ENCODE measurements at places on chromosomes 2 and 18.

GRCh38 chr2:204110338-204110741, 173.8 kb downstream of the ICOS start:
- peak; percentile 55 for DNase-seq

GRCh38 chr2:241997017-241997416, 127.5 kb downstream of the RTP5 start:
- no peak for DNase-seq

DNA sequence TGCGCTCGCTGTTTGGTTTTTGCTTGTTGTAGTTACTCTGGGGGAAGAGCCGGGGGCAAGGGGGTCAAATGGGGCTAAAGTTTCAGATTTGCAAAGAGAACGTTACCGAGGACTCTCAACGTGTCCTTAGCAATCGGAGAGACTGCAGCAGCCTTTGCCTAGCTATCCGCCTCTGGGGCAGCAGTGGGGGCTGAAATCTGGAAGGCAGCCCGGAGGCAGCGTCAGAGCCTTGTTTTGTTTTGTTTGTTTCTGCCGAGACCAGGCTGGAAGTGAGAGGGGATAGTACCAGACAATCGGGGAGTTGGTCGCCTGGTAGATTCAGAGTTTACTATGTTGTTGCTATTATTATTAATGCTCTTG, 1.2 kb downstream of the CDH20 start:
- DNase-seq = no peak

DNA sequence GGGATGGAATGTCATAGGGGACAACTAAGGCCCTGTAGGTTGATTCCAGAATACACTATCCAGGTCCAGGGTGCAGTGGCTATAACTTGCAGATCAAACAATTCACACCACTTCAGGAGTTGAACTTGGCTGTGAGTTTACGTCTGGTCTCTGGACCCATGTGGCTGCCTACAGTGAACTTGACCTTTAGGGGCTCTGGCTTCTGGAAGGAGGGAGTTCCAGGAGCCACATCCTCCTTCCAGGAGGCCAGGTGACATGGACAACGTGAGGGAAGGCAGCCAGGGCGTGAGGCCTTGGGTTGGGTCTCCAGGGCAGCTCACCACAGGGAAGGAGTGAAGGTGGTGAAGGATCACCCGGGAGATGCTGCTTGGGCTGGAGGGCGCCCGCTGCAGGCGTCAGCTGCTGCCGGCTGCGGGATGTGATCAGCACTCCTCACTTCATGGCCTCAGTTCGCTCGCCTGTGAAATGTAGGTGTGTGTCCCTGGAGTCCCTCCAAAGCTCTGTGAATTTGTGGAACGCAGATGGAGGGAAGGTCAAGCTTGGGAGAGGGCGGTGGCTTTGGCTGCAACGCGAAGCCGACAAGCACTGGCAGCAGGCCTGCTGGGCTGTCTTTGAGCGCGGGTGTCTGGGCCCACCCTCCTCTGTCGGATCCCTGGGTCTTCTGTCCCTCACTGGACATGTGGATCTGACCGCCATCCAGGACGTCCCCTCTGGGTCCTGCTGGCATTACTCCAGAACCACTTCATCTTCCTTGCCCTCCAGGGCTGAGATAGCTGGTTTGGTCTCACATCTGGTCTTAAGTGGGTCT, 146.5 kb downstream of the GLI2 start:
- no peak for DNase-seq

DNA sequence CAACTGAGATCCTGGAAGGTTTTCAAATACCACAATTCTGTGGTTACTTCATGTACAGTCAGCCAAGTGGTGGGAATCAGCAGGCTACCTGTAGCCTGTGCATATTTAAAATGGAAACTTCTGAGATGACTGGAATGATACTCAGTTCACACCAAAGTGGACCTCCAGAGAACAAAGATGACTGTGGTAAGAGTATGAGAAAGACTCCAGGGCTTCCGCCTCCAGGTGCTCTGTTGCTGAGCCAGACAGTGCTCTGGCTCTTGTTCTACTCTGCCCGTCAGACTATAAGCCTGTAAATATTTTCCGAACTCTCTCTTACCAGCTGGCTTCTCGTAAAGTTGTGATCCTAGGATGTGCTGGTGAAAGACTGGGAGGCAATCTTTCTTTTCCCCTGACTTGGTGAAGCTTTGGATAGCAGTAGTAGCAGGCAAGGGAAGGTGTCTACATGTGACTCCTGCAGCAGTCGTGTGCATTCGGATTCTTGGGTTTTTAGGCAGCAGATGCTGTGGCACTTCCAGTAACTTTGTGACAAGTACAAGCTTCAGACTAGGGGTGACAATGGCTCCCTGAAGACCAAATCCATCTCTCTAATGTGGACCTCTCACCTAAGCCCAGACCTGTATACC, 23.1 kb downstream of the ST3GAL5 start:
- DNase-seq = no peak

DNA sequence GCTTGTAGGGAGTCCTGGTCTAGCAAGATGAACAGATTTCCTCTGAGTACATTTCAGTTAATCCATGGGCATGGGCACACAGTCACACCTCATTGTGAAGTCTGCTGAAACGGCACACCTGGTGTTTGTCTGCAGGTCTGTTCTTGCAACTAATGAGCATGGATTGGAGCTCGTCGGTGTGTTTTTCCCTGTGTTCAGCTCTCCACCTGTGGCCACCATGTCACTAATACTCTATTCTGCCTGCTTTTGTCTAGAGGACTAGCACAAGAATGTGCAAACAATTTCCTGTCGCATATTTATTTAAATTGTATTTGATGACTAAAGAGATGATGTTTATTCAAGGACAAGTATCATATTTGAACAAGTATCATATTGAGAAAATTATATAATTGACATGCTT, 24.5 kb upstream of the PPP4R1 start:
- DNase-seq = no peak

DNA sequence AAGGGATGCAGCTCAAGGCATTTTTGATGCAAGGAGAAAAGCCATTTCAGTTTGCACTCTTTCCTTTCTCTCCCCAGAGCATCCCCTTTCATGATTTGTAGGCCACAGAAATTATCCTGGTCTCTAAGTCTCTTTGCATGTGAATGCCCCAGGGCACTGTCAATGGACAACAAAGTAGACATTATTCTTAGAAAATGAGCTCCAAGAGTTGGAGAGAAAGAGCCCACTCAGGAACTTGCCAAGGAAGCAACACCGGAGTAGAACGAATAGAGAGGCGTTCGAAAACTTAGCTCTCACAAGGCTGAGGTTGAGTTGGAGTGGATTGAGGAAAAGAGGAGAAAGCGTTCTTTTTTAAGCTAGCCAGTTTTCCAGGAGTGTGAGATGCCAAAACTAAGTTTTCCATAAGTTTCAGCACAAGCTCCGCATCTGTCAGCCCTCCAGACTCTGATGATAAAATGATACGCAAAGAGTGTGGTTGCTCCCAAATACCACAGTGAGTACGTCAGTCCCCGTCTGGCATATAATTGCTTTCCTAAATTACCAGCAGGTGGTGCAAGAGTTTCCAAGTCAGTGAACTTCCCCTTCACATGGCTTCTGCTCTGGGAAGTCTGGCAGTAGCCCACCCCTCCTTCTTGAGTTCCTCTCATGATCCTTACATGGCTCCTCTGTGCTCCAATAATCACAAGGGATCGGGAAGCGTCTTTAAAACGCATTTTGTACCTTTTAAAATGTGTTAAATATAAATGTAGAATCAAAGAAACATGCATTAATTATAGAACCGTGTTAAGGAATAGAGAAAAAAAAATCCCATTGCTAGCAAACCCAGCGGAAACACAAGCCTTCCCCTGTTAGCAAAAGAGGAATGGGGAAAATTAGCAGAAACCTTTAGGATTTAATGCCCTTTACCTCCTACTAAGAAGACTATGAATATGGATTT, 1060.6 kb upstream of the FANCL start:
- no peak for DNase-seq

DNA sequence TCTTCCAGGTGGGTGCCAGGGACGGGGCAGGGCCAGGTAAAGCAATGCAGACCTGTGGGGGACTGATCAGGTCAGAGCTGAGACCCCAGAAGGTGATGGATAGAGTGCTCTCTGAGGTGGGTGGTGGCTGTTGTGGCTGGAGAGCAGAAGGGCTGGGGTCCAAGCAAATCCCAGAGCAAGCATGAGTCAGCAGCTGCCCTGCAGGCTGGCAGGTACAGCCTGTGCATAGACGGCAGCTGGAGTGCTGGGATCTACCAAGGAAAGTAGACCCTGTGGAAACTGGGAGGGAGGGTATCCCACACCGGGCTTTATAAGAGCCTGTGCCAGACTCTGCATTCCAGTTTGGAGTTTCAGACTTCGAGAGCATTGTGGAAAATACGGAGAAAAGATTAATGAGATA, 663 bp downstream of the TRIM54 start:
- no peak for DNase-seq

- no peak for DNase-seq
Observed at GRCh38 chr18:46237891-46238290, 133.7 kb downstream of the HAUS1 start.

- no peak for DNase-seq
Observed at GRCh38 chr18:3806656-3807055, 356.7 kb downstream of the TGIF1 start.

Data from activated CD4-positive, CD25-positive, alpha-beta regulatory T cell treated with anti-CD3 and anti-CD28 coated beads, Interleukin-2, amount 50 U/mL, for 72 hours (primary cell).